Common myeloid progenitor, CD34-positive (primary cell): ENCODE measurements at places on chromosomes 1 and 21.

DNA sequence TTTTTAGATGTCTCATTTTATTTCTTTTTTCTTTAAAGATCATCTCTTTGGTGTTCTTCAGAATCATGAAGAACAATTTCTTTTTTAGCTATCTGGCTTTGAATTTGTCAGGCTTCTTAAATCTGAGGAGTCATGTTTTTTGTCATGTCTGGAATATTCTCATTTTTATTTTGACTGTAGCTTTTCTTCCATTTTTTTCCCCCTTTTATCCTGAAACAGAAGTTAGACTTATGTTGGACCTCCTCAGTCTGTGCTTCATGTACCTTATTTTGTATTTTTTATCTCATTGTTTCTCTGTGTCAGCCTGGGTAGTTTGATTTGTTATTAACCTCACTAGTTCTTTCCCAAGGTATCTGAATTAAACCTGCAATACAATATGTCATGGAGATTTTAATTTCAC lies 319.2 kb upstream of the ADGRL4 start:
- DNase-seq = no peak

- DNase-seq = peak; percentile 2
Measured at GRCh38 chr1:151619489-151620093, 7.7 kb downstream of the SNX27 start.

GRCh38 chr1:226939438-226940028 lies 561 bp upstream of the COQ8A start:
- DNase-seq = peak; percentile 89

DNA sequence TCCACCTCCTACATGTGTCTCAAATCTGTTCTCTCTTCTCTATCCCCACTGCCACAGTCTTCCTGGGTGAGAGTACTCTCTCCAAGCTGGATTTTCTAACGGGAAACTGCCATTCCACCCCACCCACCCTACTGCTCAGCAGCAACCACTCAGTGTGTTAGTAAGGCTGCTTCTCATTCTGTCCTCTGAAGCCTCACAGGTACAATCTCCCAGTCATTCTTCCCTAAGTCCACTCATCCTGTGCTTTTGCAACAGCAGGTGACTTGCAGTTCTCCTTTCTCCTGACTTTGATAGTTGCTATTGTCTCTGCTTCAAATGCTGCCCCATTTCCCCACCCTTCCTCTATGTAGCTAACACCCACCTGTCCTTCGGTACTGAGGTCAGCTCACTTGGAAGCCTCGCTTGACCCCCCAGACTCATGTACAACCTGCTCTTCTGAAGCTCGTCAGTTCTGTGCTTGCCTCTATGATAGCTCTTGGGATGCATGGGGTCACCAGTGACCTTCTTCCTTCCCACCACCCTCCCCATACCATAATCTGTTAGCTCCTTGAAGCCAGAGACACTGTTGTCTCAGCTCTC lies 188.9 kb downstream of the RRAGC start:
- DNase-seq = no peak

DNA sequence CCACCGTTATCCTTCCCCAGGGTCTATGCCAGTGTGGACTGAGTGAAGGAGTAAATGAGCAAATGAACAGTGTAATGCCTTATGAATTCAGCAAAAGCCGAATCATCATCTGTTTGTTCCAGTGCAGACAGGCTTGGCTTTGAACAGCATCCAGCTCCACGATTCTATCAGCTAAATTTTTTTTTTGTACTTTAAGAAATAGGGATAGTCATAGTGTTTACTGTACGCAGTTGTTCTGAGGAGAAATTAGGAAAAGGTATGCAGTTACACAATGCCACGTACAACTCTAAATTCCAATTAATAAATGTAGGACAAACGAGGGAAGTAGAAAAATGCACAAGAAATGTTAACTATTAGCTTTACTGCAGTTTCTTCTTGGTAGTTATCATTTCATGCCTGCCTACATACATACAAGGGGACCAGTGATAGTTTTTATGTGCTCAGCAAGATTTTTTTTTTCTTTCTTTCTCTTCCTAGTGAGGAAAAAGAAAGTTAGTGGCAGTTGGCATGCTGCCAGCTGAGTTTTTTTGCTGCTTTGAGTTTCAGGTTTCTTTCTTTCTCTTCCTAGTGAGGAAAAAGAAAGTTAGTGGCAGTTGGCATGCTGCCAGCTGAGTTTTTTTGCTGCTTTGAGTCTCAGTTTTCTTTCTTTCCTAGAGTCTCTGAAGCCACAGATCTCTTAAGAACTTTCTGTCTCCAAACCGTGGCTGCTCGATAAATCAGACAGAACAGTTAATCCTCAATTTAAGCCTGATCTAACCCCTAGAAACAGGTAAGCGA lies at the start of gene IFI44L:
IFI44L (plus strand) TSS at position 646 of the 777 bp plus-strand sequence. CDS start 7,468 bp downstream, outside the sequence.
- DNase-seq = peak; percentile 61
